Esophagus mucosa (tissue), 1 donor: ENCODE measurements at places on chromosomes 3 and 15. TPM values are rescaled to one million over a fixed set of nuclear protein-coding genes. Genes with fewer than 3 reads are reported as not detected.

PAQR5 gene
- total RNA-seq: 13.6 TPM

UCN2 gene
- total RNA-seq: 2.2 TPM

TTLL13 gene
- not detected for total RNA-seq

VPS33B gene
- total RNA-seq: 13.4 TPM

PLA2G4E gene
- 18.1 TPM for total RNA-seq

NPAP1 gene
- total RNA-seq: not detected

MDFIC2 gene
- total RNA-seq: not detected

FETUB gene
- not detected for total RNA-seq

NOX5 gene
- total RNA-seq: 0.44 TPM

LRRN1 gene
- total RNA-seq: 0.44 TPM

CCR9 gene
- total RNA-seq: not detected
